Prostate gland (tissue), 2 donors: ENCODE measurements at places on chromosomes 5 and 9. TPM values are rescaled to one million over a fixed set of nuclear protein-coding genes. Genes with fewer than 3 reads are reported as not detected.

GRCh38 chr9:75200892-75201470 is 112.7 kb downstream of the OSTF1 start:
- no peaks in the 10 kb centered on the region for H3K36me3 ChIP-seq
- peak; percentile 36 for DNase-seq
- no peak overlapping the region for H3K4me3 ChIP-seq
- no peaks in the 10 kb centered on the region for H3K4me1 ChIP-seq
- H3K27me3 ChIP-seq: no peaks in the 10 kb centered on the region
- no peak overlapping the region for H3K27ac ChIP-seq

FBLL1 gene
- total RNA-seq: 4.0 TPM

ZNF346 gene
- 23.6 TPM for total RNA-seq

DNA sequence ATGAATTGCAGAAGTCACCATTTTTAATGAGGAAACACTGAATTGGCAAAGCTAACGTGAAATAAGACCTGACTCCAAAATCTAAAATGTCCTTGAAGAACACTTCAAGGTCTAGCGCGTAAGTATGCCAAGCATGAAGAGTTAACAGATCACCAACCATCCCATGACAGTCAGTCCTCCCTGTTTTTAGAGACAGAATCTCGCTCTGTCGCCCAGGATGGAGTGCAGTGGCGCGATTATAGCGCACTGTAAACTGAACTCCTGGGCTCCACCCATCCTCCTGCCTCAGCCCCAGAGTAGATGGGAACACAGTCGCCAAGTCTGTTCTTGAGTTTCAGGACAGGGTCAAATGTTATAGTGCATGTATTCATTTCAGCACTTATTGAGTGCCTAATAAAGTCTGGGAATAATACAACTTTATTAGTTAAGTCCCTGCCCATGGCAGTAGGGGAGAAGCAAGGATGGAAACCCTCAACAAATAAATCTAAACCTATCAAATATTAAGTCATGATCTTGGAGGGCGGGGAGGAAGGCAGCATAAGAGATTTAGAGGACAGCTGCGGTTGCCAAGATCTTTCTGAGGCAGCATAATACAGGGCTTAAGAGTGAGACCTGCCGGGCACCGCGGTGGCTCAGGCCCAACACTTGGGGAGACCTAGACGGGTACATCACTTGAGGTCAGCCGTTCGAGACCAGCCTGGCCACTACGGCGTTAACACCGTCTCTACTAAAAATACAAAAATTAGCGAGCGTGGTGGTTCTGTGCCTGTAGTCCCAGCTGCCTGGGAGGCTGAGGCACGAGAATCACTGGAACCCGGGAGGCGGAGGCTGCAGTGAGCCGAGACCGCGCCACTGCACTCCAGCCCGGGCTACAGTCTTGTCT is 1.1 kb downstream of the ATPSCKMT start:
- H3K27ac ChIP-seq: peak overlapping the region; percentile 95
- peaks cover 8% of the 10 kb centered on the region for H3K4me1 ChIP-seq
- H3K27me3 ChIP-seq: no peaks in the 10 kb centered on the region
- no peaks in the 10 kb centered on the region for H3K36me3 ChIP-seq
- no peak for DNase-seq
- H3K4me3 ChIP-seq: peak overlapping the region; percentile 78

DNA sequence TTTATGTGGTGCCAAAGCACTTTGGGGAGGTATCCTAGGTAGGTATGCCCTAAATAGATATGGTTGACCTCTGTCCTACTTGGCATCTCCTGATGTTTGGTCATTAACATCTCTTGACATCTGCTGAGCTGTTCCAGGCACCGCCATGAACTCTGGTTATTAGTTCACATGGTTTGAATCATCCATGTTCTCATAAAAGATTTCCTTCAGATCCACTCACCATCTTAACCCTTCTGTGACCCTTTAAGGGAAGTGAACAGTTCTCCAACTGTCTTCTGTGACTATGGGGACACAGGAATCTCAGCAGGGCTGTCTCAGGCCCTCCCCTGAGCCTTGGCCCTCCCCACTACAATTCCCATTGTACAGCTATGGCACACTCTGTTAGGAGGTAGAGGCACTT is 167.7 kb downstream of the CDH6 start:
- H3K36me3 ChIP-seq: no peaks in the 10 kb centered on the region
- DNase-seq: no peak
- H3K27me3 ChIP-seq: no peaks in the 10 kb centered on the region
- no peaks in the 10 kb centered on the region for H3K4me1 ChIP-seq
- no peak overlapping the region for H3K27ac ChIP-seq
